ENCODE measurements at places on chromosomes 12 and 14.

DNA sequence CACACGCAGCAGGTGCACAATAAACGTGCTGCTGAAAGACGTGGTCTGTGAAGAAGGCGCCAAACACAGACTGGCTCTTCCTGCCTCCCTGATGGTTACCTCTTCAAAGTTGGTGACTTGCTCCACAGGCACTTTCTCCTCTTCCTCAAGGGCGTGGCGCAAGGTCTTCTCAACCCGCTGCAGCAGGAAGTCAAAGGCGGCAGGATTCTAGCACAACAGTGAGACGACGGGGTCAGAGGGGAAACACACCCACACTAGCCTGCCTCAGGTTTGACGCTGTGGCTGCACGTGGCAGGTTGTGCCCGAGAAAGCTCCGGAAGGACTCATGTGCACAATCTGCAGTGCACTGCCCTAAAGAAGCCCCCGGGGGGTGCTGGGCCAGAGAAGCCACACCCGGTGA lies 15.0 kb downstream of the POLE start:
- no peak for DNase-seq

- no peak for DNase-seq
These were observed 26.8 kb downstream of the CORO1C start for GRCh38 chr12:108704527-108704926.

GRCh38 chr12:56247923-56248322 lies 10.3 kb downstream of the ANKRD52 start:
- DNase-seq: no peak

DNA sequence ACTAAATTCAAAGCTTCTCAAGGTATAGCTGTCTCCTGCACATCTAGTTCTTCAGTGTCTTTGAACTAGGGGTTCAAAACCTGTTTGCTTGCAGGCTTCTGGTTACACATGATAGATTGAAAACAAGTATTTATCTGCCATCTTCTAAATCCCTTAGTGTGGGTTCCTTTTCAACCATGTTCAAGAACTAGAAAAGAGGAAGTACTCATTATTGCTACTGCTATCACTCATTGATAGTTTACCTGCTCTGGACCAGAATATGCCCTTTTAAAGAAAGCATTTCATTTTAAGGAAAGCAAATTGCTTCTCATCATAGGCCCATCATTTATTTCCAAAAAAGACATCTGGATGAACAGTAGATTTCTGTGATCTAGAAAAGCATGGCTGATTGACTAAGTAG lies 37.1 kb upstream of the VSX2 start:
- DNase-seq: no peak

GRCh38 chr14:90487031-90487430 lies 90.2 kb downstream of the CALM1 start:
- no peak for DNase-seq

DNA sequence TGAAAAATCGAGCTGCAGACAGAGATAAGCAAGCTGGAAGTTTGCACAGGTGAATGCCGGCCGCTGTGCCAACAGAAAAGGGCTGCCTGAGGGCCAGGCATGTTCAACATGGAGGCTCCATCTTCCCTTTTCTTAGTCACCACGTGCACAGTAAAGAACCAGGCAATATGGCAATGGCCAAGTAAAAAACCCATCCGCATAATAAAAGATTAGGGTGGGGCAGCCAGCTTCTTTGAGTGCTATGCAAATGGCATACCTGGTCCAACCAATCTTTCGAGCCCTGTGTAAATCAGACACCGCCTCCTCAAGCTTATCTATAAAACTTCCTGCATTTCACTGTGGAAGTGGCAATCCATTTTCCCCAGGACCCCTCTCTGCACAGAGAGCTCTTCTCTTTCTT lies 16.7 kb downstream of the PNP start:
- DNase-seq: no peak

DNA sequence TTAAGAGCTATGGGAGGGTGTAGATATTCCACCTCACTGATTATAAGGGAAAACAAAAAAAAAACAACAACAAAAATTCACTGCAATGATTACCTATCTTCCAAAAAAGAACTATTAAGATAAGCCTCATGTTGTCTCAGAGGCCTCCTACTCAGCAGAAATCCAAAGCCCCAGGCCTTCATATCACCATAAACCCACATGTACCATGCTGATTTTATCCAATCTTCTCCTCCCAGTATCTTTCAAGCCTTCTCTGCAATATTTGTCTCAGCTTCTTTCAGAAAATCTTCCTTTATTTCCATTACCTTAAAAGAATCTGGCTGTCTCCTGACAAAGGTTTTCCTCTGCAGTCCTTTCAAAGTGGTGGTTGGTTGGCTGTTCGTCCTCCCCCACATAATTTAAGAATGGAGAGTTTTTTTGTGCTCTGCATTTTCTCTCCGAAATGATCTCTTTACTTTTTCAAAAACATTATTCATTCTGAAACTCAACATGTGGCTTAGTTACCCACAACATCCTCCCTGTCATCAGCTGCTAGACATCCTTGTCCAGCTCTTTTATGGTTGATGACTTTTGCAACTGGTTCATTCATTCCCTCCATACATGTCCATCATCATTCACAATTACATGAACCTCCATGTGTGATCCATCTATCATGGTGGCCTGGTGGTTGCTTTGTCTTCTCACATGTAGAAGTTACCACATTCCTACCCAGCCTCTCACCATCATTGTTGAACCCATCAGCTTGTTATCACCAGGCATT lies 2.9 kb upstream of the EPYC start:
- DNase-seq: no peak

DNA sequence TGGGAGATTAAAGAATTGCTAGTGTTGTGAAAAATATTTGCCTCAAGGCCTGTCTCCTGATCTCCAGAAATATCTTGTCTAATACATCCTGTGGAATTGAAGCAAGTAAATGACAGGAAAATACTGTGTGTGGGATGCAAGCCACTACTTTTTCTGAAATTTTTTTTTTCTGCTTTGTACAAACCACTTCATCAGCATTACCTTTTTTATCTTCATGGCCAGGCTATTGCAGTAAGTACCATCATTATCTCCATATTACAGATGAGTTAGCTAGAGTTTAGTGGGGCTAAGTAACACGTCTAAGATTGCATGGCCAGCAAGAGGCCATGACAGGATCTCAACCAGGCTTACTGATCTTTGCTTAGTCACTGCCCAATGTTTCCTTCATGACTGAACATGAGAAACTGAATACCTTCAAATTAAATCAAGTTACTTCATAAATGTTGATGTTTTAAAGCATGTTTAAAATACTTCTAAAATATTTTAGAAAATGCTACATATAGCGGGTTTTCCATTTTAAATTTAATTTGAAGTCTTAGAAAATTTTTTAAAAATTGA lies 273.7 kb downstream of the SLC6A15 start:
- DNase-seq: no peak

DNA sequence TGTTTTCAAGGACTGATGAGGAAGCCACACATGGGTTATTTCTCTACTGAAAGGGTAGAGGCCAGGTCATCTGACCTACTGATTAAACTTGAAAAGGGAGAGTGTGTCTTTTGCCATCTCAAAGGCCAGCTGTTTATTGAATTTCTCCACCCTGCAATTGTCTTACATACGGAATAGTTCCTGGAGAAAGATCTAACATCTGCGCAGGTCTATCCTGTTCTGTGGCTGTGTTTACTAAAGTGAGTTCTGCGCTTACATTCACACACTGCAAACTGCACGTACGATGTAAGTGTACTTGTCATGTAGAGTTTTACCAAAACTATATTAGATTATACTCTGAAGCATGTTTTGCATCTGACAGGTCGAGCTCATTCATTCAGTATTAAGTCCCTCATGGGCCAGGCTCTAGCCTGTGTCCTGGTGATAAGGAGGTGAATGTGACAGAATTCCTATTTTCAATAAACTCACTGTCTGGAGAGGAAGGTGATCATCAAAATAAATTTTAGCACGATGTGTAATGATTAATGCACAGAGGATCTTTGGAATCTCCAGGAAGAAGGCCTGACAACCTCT lies 96.6 kb downstream of the PRKCH start:
- no peak for DNase-seq

GRCh38 chr12:131639270-131639940 lies 71.5 kb upstream of the SFSWAP start:
- no peak for DNase-seq

GRCh38 chr12:120429368-120429767 lies 8.5 kb upstream of the COX6A1 start:
- no peak for DNase-seq

- no peak for DNase-seq
These were observed 172.2 kb downstream of the SNAPC1 start for GRCh38 chr14:61934385-61934784.

- no peak for DNase-seq
These were observed 246.4 kb downstream of the EGLN3 start for GRCh38 chr14:33704481-33704880.

DNA sequence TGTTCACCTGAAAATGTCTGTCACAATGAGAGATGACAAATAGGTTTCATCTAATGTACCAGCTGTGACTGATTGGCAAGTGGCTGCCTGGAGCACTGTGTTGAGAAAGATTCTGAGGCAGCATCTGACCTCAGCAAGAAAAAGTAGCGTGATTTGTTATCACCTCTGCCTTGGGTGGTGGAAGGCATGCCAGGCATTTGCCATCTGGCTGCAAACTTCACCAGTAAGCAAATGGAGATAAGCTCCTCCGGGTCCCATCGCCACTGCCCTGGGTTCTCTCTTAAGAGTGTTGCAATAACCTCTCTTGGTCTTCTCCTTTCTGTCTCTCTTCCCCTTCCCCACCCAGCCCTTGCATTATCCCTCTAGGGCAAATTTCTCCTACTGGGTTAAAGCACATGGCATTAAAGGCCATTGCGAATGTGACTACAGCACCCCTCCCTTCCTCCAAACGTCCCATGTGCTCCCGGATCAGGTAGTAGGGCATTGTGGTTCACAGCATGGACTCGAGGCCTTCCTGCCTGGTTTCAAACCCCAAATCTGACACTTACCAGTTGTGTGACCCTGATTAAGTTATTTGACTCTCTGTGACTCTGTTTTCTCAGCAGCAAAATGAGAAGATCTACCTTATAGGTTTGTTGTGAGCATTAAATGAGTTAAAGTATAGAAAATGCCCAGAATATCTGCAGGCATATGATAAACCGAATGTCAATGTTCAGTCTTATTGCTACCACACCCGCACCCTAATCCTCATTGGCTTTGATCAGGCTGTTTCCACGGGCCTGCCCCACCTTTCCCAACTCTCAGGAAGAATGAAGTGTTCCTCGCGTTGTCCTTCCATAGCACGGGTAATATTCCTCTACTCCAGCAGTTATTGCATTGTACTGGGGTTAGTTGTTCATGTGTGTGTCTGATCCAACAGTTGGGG lies 8.2 kb upstream of the LGALS3 start:
- DNase-seq: no peak

- no peak for DNase-seq
These were observed 39.2 kb downstream of the NPAS3 start for GRCh38 chr14:32977913-32978312.

- no peak for DNase-seq
These were observed 130.7 kb downstream of the OTOGL start for GRCh38 chr12:80230068-80230467.

DNA sequence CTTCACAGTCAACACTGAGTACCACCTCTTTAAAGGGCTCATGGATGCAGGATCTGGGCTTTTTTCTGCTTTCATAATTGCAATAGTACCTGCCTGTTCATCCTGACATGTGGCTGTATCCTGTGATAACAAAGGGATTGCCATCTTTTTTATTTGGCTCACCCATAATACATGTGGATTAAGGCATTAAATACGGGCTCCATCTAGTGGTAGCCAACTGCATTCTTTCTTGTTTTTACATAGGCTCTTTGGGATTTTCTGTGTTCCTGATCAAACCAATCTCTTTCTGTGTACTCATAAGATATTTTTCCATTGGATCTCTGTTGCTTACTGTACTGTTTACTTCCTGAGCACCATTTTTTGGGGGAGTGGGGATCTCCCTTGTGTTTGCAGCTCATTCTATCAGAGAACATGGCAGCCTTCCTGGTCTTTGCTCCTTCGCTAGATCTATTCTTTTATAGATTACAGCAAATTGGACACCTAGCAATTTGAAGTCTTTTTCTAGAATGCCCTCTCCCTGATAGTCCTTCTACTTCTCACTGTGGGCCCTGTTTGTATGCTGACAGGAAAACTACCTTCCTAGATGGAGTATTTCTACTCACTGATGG lies 723.4 kb upstream of the MDGA2 start:
- DNase-seq: no peak

- DNase-seq: no peak
These were observed 21.1 kb upstream of the PPP2R5E start for GRCh38 chr14:63564318-63564717.

DNA sequence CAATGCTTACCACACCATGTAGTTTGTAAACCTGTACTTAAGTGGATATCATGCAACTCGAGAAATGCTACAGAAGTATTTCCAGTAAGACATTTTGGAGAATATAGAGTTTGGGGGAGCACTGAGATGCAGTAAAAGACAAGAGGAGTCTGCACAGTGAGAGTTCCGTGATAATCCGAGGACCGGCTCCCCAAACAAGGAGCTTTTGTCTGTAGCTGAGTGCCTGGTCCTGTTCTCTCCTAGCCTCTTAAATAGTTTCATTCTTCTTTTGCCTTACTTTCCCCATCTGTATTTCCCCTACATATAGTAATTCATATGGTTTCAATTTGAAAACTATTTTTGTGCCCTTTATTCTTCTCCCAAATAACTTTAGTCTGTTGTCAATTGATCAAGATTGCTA lies 364.1 kb downstream of the EGLN3 start:
- DNase-seq: no peak

GRCh38 chr12:98464190-98464589 lies 51.2 kb upstream of the TMPO start:
- no peak for DNase-seq

GRCh38 chr12:123141615-123142517 lies 9.0 kb downstream of the PITPNM2 start:
- no peak for DNase-seq

DNA sequence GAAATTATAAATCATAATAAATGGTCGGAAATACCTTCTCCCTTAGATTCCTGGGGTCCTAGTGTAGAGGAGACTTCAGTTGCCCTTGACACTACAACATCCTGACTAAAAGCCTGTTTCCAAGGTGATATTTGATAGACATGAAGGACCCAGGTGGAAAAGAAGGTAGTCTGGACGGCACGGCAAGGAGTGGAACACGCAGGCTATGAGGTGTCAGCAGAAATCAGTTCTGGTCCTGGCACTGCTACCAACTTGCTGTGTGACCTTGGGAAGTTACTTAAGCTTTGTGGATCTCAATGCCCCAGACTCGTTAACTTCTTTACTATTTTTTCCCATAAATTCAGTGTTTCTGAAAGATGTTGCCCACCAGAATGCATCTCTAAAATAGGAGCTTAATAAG lies 36.9 kb upstream of the BCL2L14 start:
- no peak for DNase-seq

DNA sequence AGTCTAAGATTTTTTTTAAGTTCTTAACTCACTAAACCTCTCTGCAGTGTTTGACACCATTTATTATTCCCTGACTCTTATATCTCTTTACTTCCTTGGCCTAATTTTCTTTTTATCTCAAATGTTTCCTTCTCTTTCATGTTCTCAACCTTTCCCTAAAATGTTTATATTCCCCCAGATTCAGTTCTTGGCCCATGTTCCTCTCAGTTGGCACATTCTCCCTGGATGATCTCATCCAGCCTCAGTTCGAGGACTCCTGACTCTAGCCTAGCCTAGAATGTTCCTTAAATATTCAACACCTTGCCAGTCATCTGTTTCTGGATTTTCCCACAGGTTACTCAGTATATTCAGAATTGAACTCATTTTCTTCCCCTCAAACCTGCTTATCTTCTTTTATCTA lies 81.3 kb downstream of the SCN8A start:
- no peak for DNase-seq

GRCh38 chr12:124866883-124867400 lies 3.3 kb upstream of the SCARB1 start:
- DNase-seq: no peak

GRCh38 chr12:40225337-40225983 lies 663 bp downstream of the LRRK2 start:
- DNase-seq: no peak

- DNase-seq: no peak
These were observed 56.6 kb downstream of the RNF34 start for GRCh38 chr12:121456551-121456950.

Data from stimulated activated CD8-positive, alpha-beta memory T cell treated with anti-CD3 and anti-CD28 coated beads, Interleukin-15, amount 100 ng/mL, for 24 hours (primary cell).